ENCODE measurements at places on chromosomes 16 and 17.
A peak's percentile ranks its signal among the peaks of the same experiment; 100 is the strongest.

DNA sequence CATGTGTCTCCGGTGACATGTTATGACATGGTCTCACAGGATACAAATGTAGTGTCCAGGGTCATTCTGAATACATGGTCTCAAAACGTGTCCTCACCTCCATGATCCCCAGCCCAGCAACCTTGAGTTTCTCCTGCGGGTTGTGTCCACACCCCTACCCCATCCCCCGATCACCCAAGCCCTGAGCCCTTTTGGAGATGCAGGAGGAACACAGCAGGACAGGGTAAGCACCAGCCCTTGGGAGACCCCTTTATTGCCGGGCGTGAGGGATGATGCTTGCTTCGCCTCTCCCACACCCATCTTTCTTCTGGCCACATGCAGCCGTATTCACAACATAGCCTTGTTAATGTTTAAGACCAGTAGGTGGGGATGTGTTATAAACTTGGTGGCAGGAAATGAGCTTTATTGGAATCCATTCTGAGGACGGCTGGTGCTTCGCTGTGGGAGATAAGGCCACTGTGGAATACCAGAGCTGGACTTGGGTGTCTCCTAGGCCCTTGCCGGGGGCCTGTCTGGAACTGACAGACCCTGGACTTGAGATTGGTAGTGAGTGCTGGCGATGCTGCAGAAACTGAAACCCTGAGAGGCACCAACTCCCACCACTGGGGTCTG lies 5.5 kb downstream of the TMEM132E start:
- no peak for DNase-seq

- no peak for DNase-seq
Measured at GRCh38 chr17:82939621-82940135, 99.9 kb upstream of the ZNF750 start.

DNA sequence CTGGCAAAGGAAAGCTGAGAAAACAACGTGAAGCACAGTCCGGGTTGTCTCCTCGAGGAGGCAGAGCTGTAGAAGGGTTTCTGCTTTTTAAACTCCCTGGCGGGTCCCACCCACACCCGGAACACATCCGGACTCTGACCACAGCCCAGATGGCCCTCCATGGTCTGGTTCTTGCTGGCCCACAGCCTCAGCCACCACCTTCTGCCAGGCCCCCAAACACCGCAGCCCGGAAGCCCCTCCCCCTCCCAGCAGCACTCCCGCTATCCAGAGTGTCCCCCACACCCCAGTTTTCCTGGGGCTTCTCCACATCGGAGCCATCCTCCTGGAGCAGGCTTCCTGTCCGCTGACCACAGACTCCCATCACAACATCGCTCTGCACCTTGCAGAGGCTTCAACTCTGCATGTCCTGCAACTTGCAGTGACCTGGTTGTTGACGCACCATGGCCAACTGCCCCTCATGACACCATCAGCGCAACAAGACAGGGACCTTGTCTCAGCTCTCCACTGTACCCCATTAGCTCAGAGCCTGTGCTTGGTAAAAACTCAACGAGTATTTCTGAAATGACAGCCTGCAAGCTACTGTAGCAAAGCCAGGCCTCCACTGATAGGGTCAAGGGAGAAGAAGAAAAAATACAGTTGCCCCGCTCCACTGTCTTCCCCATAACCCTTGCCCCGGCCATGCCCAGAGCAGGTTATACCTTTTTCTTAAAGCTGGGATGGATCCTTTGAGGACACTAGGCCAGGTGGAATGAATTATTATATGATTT lies 129.8 kb downstream of the C16orf78 start:
- no peak for DNase-seq

GRCh38 chr17:82205720-82206508 lies 6.7 kb downstream of the CCDC57 start:
- DNase-seq, result peak; percentile 86

- DNase-seq, result peak; percentile 58
Measured at GRCh38 chr16:50681021-50681885, at the start of gene SNX20. Gene SNX20 (minus strand): TSS chr16:50681312. CDS start chr16:50677526, 3,786 bp downstream.

GRCh38 chr17:37221865-37222264 lies 153.9 kb upstream of the C17orf78 start:
- DNase-seq, result no peak

- no peak for DNase-seq
Measured at GRCh38 chr16:82744958-82745357, 118.2 kb downstream of the CDH13 start.

- no peak for DNase-seq
Measured at GRCh38 chr17:4605826-4606225, 21.5 kb downstream of the SMTNL2 start.

DNA sequence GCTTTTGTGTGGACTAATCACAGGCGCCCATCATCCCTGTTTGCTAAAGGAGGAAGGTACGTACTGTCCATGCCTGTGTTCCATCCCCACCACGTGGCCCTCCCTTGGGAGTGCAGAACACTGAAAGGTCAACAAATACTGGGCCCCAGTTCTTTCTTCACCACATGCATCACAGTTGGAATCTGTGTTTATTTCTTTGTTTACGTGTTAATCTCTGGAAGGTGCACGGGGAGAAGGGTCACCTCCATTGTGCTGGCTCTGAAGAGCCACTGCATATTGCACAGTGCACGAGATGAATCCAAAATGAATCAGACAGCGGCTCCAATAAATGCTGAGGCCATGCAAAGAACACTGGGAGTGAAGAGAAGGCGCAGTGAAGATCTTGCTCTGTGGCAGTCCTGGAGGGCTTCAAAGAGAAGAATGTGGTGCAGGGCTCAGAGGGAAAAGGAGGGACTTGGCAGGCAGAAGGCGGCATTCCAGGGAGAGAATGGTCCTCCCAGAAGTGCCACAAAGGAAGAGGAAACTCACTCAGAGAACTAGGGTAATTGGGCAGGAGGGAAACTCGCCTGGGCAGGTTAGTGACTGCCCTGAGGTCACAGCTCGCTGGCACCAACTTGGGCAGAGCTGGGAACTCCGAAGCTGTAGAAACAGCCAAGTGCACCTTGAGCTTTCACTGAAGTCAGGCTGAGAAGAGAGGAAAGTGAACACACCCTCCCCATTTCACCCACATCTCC lies 3.7 kb downstream of the RPH3AL start:
- DNase-seq, result no peak

DNA sequence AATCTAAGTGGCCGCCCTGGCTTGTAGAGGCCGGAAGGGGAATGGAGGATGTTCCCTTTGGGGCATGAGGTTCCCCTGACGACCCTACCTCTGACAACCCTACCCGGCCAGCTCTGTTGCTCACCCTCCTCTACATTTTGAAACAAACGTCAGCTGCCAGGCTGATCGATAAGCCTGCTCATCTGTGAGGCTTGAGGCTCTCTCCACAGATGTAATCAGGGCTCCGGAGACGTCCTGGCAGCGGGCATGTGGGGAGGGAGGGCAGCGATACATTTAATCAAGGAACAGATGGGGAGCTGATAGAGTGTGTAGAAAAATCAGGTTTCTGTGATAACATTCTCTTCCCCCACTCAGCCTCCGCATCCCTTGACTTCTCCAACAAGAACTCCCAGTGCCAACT lies 212.3 kb upstream of the SDK2 start:
- no peak for DNase-seq

- DNase-seq, result no peak
Measured at GRCh38 chr16:280552-280951, at the start of gene ARHGDIG. Gene ARHGDIG (plus strand): TSS chr16:280591. CDS start chr16:280681, 90 bp downstream.

DNA sequence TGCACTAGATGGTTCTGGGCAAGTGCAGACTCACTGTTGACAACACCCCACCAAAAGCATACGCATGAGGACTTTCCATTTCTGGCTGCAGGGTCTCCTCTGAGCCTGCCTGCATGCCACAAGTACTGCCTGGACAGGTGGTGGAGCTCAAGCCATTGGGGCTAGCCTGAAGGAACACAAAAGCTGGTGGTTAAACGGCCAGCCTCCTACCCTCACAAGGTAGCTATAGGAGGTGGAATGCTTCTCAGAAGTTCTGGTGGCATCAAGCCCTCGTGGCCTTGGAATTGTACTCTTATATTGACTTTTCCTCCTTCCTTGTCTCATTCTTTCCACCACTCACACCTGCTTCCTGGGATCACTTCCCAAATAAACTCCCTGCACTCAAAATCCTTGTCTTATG lies 56.6 kb upstream of the BCAR1 start:
- no peak for DNase-seq

DNA sequence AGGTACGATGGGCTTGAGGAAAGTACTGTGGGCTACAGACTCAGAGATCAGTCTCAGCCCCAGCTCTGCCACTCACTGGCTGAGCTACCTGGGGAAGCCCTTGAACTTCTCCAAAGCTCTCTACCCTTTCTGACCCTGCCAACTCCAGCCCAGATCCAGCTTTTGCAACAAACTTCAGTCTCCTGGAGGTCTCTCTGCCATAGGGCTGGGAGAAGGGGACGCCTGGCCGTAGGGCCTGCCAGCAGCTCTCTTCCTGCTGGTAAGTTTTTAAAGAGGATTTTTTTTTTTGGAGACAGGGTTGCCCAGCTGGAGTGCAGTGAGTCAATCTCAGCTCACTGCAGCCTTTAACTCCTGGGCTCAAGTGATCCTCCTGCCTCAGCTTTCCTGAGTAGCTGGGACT lies 11.5 kb downstream of the INPP5K start:
- no peak for DNase-seq

GRCh38 chr17:78182504-78182903 lies 4.3 kb downstream of the TK1 start:
- DNase-seq, result no peak

GRCh38 chr17:71405101-71405500 lies 715.7 kb upstream of the SOX9 start:
- DNase-seq, result no peak

DNA sequence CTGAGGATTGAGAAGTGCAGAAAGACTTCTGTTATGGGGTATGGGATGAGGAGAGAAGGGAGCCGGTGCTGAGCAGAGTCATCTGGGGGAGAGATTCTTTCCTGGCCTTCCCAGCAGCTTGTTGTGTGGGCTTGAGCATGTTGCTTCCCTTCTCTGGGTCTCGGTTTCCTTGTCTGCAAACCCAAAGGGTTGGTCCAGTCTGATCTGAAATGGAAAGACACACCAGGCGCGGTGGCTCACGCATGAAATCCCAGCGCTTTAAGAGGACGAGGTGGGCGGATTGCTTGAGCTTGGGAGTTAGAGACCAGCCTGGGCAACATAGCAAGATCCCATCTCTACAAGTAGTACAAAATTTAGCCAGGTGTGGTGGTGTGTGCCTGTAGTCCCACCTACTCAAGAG lies 6.0 kb downstream of the SOCS3 start:
- no peak for DNase-seq

GRCh38 chr16:54210452-54211125 lies 76.0 kb downstream of the IRX3 start:
- no peak for DNase-seq

- no peak for DNase-seq
Measured at GRCh38 chr16:31128711-31129567, 6.6 kb downstream of the PRSS8 start.

DNA sequence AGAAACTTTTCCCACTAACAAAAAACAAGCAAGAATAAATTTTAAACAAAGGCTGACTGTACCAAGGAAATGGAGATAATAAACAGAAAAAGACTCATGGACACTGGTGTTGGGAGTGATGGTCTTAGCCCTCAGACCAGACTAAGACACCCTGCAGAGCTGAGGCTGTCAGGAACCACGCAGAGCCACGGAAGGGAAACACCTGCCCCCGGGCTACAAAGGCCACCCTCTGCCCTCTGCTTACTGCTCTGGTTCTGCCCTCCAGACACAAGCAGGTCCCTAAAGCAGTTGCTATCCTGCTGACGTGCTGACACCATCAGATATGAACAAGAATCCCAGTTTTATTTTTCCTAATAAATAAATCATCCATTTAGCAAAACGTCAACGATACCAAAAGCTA lies 80.0 kb downstream of the ANKRD11 start:
- DNase-seq, result no peak

DNA sequence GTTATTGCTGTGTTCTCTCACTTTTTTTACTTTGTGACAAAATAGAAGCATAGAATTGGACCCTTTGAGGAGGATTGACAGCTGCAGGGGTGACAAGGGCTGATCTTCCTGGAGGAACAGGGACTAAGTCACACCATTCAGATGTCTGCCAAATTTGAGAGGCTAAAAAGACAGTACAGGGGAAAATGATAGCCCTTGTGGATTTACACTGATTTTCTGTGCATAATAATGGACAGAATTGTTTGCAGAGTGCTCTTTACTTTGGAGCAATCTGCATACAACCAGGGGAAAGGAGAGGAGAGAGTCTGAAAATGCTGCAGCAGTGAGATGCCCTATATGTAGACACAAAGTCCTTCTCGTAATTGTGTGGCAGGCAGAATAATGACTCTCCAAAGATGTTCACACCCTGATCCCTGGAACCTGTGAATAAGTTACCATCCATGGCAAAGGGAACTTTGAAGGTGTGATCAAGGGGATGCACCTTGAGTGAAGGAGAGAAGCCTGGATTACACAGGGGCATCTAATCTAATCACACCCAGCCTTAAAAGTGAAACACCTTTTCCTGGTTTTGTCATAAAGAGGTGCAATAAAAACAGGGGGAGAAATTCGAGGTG lies 221.4 kb upstream of the CPHXL start:
- no peak for DNase-seq

DNA sequence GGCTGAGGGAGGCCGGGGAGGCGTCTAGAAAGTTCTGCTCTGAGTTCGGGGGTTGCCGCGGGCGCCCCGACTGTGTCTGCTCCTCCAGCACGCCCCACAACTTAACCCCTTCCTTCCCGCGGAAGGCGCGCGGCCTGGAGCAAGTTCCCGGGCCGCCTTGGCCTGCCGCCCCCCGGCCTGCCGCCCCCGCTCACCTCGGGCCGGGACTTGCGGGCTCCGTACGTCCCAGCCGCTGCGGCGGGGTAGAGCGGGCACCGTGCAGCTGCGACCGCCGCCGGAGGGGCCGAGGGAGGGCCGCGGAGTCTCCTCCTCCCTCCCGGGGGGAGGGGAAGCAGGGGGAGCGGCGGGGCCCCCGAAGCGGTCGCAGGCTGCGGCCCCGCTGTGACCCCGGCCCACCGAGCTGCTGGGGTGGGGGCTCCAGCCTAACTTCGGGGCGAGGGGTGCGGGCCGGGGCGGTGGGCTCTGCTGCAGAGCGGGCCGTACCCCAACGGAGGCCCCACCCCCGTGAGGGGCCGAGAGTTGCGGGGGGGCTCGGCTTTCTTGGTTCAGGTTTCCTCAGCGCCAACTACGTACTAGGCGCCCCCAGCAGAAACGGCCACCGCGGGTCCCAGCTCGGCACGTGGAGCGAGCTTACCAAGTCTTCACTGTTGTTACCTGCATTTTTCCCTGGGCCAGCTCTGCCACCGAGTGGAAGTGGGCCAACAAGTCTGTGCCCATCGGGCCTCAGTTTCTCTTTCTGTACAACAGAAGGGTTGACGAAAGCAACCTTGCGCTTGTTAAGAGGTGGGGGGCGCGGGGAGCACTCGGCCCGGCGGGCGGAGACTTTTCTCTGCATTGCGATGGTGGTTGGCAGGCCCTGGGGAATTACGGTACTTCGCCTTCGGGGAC lies at the start of gene CCDC102A:
Gene CCDC102A (minus strand): TSS at position 266 of the 888 bp plus-strand sequence. CDS start 7,394 bp downstream, outside the sequence.
- DNase-seq, result peak; percentile 60

GRCh38 chr17:37295888-37296287 lies 79.9 kb upstream of the C17orf78 start:
- no peak for DNase-seq

GRCh38 chr16:63337264-63337663 lies 1301.0 kb upstream of the CDH8 start:
- no peak for DNase-seq

- no peak for DNase-seq
Measured at GRCh38 chr17:47774987-47775580, 42.0 kb downstream of the TBX21 start.

- no peak for DNase-seq
Measured at GRCh38 chr17:17089796-17090641, 47.8 kb downstream of the MPRIP start.

Measured in activated CD4-positive, alpha-beta T cell treated with anti-CD3 and anti-CD28 coated beads, Interleukin-2, amount 50 U/mL, for 48 hours (primary cell).